ENCODE measurements at places on chromosomes 13 and 19.

DNA sequence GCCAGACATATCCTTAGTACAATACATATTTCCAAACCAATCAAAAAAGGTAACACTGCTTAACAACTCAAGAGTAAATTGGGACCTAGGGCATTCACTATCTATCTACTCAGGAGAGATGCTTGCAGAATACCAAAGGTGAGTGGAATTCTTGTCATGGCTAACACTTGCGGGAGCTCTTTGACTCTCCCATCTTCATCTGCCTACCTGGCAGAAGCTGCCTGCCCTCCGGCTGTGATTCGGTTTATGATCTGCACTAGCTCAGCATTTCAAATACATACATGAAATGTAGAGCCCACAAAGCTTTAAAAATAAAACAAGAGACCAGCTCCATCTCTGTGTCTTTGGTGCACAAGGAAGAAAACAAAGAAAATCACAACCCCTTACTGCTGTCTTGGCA, 127.3 kb downstream of the STARD13 start:
- DNase-seq: no peak
- peaks cover 22% of the 10 kb centered on the region for H3K36me3 ChIP-seq
- H3K27me3 ChIP-seq: no peaks in the 10 kb centered on the region

DNA sequence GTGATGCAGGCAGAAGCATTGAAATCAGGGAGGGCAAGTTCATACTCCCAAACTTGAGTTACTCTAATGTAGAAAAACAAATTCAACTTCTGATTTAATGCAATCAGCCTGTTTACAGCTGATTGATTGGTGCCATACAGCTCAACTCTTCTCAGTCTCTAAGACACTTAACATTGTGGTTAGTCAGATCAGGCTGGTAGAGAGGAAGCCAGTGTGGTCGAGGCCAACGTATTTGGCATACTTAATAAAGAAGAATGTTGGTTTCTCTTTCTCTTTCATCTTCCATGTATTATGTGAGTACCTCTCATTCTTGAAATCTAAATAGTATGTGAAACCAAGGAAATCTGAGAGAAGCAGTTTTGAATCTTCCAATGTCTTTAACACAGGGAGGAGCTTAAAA, 255.0 kb upstream of the SLITRK1 start:
- H3K27me3 ChIP-seq: no peaks in the 10 kb centered on the region
- no peaks in the 10 kb centered on the region for H3K4me1 ChIP-seq
- no peak for DNase-seq
- H3K27ac ChIP-seq: no peak overlapping the region
- H3K36me3 ChIP-seq: no peaks in the 10 kb centered on the region

DNA sequence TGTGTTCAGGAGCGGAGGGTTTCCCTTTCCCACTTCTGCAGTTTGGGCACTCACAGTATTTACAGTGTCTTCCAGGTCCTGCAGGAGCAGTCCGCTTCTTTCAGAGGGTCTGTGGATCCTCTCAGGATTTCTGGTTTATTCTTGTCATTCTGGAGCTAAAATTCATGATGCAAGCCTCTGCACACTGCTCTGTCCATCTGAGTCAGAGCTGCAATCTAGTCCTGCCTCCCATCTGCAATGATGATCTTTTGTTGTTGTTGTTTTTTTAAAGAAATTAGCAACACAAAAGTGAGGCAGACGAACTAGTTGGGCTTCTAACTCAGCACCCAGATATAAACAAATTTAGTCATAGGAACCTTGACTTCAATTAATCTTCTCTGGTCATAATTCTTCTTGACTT, 86.5 kb downstream of the DLEU7 start:
- H3K4me3 ChIP-seq: no peak overlapping the region
- no peak overlapping the region for H3K27ac ChIP-seq
- H3K27me3 ChIP-seq: no peaks in the 10 kb centered on the region
- no peaks in the 10 kb centered on the region for H3K36me3 ChIP-seq
- DNase-seq: no peak
- no peaks in the 10 kb centered on the region for H3K4me1 ChIP-seq

DNA sequence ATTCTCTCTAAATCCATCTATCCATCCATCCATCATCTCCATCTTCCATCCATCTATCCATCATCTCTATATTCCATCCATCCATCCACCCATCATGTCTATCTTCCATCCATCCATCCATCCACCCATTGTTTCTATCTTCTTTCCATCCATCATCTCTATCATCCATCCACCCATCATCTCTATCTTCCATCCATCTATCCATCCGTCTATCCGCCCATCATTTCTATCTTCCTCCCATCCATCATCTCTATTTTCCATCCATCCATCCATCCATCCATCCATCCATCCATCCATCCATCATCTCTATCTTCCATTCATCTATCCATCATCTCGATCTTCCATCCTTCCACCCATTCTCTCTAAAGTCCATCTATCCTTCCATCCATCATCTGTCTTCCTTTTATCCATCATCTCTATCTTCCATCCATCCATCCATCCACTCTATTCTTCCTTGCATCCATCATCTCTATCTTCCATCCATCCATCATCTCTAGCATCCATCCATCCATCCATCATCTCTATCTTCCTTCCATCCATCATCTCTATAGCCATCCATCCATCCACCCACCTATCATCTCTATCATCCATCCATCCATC, 34.7 kb downstream of the NWD1 start:
- H3K4me3 ChIP-seq: no peak overlapping the region
- DNase-seq: no peak
- no peaks in the 10 kb centered on the region for H3K36me3 ChIP-seq
- no peaks in the 10 kb centered on the region for H3K4me1 ChIP-seq
- H3K27me3 ChIP-seq: no peaks in the 10 kb centered on the region
- H3K27ac ChIP-seq: no peak overlapping the region

GRCh38 chr13:77325371-77325980, 1.4 kb downstream of the MYCBP2 start:
- peak overlapping the region; percentile 90 for H3K4me3 ChIP-seq
- no peaks in the 10 kb centered on the region for H3K36me3 ChIP-seq
- no peaks in the 10 kb centered on the region for H3K27me3 ChIP-seq
- DNase-seq: no peak

DNA sequence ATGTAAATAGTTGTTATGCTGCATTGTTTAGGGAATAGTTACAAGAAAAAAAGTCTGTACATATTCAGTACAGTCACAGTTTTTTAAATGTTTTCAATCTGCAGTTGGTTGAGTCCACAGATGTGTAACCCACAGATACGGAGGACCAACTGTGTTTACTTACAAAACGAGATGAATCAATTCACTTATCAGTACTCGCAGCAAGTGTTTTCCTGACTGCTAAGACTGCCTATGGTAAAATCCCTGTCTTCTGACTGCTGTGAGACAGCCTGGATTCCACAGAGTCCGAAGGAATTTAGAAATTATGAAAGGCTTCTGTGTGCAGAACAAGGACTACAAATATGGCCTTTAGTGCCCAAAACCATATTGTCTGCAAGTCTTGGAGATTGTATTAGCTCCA, 45.7 kb upstream of the C1QTNF9 start:
- H3K4me1 ChIP-seq: peaks cover 42% of the 10 kb centered on the region
- no peaks in the 10 kb centered on the region for H3K27me3 ChIP-seq
- no peak overlapping the region for H3K4me3 ChIP-seq

- no peaks in the 10 kb centered on the region for H3K27me3 ChIP-seq
- H3K4me1 ChIP-seq: peaks cover 10% of the 10 kb centered on the region
- peak; percentile 79 for DNase-seq
Observed at GRCh38 chr19:53132141-53132991, at the start of gene ZNF415. Gene ZNF415 (minus strand): TSS chr19:53132910. CDS start chr19:53122676, 10,234 bp downstream.

DNA sequence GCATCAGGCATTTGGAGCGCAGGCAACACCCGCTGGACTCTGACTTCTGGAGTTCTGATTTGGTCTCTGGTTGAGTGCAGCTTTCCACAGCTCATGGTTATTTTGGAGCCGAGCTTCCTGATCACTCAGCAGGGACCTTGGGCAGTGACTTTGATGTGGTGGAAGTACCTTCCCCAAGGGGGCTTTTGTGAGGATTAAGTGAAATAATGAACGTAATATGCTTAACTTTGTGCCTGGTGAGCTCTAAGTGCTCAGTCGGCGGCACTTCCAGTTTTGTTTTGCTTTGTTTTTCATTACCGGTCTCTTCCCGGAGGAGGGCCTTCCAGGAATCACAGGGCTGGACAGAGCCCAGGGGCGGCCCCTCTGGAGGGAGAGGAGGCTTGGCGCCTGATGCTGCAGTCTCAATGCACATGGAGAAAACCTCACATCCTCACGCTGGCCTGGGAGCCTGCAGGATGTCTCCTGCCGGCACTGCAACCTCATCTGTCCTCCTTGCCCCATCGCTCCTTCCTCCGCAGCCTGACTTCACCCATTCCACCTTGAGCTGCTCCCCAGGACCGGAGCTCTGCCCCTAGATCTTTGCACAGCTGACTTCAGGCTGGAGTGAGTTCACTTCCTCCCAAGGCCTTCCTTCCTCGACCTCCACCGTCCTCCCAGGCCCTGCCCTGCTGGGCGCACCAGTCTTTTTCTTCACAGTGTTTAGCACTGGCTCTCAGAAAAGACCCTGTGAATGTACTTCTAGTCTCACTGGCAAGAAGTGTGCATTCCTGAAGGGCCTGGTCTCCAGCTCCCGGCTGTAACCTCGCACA, 1.5 kb downstream of the PLEKHF1 start:
- no peaks in the 10 kb centered on the region for H3K27me3 ChIP-seq
- H3K27ac ChIP-seq: peak overlapping the region; percentile 74
- H3K36me3 ChIP-seq: peaks cover 4% of the 10 kb centered on the region
- H3K4me1 ChIP-seq: peaks cover 50% of the 10 kb centered on the region

GRCh38 chr13:32955881-32956594, 60.2 kb upstream of the KL start:
- no peaks in the 10 kb centered on the region for H3K4me1 ChIP-seq
- no peak overlapping the region for H3K27ac ChIP-seq
- no peak for DNase-seq
- H3K27me3 ChIP-seq: no peaks in the 10 kb centered on the region
- H3K36me3 ChIP-seq: no peaks in the 10 kb centered on the region
